ENCODE measurements at places on chromosomes 2 and 18.

- DNase-seq: no peak
These were observed at the start of gene FAM124B for GRCh38 chr2:224401641-224402342. TSS of gene FAM124B (minus strand) at chr2:224402107. CDS start at chr2:224401768, 339 bp downstream.

- no peak for DNase-seq
These were observed 41.6 kb upstream of the NRP2 start for GRCh38 chr2:205640716-205641115.

- no peak for DNase-seq
These were observed 22.7 kb downstream of the PTPN4 start for GRCh38 chr2:119782308-119783027.

GRCh38 chr2:10019602-10020400 lies 23.5 kb upstream of the KLF11 start:
- no peak for DNase-seq

DNA sequence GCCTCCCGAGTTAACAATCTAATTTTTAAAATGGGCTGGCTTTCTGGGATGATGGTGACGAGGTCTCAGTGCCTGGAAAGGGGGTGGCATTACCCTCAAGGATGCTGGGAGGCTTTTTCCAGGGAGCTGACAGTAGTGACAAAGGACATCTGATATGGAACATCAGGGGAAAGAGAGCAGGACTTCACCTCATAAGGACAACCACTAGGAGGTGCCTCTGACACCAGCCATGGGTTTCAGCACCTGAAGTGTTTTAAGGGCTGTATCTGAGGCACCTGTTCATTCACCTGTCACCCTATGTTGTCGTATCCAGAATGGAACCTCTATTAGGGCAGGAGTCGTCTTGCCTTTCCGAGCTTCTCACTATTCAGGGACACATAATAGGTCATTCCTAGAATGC lies 10.8 kb downstream of the IL36B start:
- no peak for DNase-seq

- no peak for DNase-seq
These were observed 261.0 kb upstream of the DDX18 start for GRCh38 chr2:117553448-117553847.

GRCh38 chr2:213475433-213475832 lies 191.2 kb downstream of the SPAG16 start:
- no peak for DNase-seq

DNA sequence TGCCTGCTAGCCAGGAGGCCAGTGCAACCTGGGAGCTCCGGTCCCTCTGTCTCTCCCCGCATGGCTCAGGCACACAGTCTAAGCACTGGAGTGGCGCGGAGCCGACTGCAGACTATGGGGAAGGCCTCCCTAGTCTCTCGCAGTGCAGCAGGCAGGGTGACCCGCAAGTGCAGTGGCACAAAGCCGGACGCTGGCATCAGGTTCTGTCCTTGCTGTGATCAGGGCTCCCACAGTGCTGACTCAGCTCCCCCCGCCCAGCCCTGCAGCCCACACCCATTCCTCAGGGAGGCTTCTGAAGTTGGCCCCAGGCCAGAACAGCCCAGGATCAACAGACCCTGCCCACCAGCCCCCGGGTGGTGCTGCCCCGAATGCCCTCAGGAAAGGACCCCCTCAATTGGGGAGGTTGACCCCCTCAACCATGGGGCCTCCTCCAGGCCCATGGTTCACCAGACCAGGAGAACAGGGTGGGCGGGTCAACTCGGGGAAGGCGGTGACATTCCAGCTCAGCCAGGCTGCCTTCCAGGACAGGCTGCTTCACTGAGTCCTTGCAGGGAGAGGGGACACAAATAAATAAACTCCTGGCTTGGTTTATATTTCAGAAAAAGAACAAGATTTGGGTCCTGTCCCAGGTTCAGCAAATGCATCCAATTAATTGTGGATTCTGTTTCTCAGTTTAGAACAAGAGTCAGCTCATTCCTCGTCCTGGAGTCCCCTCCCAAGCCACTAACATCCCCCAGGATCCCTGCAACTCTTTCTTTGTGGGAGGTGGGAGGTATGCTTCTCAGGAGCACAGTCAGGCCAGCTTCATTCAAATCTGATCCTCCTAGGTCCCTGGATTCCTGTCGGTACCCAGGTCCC lies 12.2 kb downstream of the BIN1 start:
- DNase-seq: no peak

DNA sequence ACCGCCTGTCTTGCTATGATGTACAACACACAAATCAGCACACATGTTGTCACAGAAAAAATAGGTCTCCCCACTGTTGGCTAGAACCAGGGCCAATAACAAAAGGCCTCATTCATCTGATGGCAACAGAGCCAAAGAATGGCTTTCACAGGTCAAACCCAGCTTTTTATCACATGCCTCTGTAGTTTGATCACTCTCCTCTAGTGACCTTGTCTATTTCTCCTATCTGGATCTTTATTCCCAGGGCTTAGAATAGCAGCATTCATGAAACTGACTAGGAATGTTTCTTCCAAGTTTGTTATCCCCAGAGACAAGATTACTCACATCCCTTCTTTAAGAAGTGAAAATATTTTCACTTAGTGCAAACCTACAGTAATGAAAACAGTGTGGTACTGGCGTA lies 285.8 kb upstream of the GYPC start:
- DNase-seq: no peak

GRCh38 chr2:65436169-65436823 lies 3.9 kb upstream of the SPRED2 start:
- DNase-seq: no peak

DNA sequence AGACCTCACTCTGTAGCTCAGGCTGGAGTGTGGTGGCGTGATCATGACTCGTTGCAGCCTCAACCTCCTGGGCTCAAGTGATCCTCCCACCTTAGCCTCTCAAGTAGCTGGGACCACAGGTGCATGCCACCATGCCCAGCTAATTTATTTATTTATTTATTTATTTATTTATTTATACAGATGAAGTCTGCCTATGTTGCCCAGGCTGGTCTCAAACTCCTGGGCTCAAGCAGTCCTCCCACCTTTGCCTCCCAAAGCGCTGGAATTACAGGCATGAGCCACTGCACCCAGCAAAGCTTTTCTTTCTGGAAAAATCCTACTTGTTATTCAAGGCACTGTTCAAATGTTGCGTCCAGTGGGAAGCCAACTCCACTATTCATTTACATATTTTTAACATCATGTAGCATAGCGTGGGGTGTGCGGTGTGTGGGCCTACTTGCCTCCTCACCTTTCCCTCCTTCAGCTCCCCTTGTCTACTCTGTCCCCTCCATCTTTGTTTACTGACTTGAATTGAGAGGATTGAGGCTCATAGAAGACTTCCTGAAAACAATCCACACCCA lies 6.8 kb upstream of the RHOB start:
- no peak for DNase-seq

- no peak for DNase-seq
These were observed 29.8 kb downstream of the TSPYL6 start for GRCh38 chr2:54226260-54226659.

DNA sequence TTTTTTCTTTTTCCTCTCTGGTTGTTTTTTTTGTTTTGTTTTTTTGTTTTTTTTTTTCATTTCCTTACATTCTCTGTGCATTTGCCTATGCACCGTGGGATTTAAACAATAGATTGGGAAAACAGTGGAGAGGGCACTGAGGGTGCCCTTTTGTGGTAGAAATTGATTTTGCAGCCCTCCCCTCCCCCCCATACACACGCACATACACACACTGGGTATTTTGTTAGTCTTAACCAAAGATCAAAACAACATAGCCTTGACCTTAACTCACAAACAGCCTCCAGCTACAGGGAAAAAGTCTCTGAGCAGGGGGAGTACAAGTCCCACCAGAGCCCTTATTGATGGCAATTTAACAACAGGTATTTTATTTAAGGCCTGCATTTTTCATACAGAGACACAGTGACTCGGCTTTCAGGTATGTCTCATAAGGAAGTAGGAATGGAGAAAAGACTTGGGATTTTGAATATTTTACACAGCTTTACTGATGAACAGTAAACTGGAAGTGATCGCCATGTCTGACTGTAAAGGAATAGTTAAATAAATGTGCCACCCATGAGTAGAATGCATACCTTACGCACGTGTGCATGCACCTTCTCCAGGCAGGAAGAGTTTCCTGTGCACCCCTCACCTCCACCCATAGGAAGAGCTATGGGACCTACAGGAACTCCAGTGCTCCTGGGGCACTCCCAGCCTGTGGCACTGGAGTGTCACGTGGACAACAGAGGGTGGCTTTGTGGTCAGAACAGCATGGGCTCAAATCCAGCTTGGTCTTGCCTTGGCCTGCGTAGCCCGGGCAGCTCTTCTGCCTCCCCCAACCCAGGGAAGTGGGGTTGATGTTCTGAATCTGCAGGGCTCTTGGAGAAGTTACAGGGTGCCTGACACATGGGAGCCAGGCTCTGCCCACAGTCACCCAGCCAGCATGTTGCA lies 266.4 kb downstream of the ANAPC1 start:
- DNase-seq: no peak

All from stimulated activated CD4-positive, alpha-beta T cell treated with anti-CD3 and anti-CD28 coated beads, Interleukin-12 subunit alpha, Interleukin-12 subunit beta, amount 100 ng/mL, for 24 hours (primary cell).